ENCODE measurements at places on chromosomes 3 and 15.

DNA sequence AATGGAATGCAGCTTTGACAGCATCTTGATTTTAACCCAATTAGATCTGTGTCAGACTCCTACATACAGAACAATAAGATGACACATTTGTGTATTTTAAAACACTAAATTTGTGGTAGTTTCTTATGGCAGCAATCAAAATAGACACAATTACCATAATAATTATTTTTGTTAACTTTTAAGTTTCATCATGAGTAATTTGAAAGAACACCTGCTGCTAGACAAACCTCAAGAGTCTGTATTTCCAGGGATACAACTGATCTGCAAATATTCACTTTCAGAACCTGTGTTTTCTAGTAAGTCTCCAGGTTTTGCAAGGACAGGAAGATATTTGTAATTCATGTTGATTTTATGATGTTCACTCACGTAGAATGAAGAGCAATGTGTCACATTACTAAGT lies 736.8 kb downstream of the DIPK2A start:
- no peak for DNase-seq

DNA sequence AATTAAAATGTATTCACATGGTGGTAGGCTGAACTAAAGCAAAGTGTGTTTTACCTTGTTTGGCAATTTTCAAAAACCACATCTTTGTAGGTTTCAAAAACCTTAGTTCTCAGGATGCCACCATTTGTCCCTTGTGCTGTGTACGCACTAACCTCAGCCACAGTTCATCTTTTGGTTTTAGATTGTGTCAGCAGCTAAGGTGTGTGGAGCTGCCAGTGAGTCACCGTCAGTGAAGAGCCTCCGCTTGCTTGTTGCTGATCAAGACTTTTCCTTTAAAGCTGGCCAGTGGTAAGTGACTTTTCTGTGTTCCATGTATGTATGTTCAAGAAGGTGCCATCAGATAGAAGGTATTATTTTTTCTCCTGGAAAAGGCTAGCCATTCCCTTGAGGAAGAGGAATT lies 21.1 kb downstream of the OXNAD1 start:
- DNase-seq, result no peak

GRCh38 chr3:185362850-185363661 lies at the start of gene MAP3K13:
Gene MAP3K13, plus strand, starts transcription at chr3:185363136. Its CDS starts 65,446 bp downstream, at chr3:185428582.
- peak; percentile 94 for DNase-seq

DNA sequence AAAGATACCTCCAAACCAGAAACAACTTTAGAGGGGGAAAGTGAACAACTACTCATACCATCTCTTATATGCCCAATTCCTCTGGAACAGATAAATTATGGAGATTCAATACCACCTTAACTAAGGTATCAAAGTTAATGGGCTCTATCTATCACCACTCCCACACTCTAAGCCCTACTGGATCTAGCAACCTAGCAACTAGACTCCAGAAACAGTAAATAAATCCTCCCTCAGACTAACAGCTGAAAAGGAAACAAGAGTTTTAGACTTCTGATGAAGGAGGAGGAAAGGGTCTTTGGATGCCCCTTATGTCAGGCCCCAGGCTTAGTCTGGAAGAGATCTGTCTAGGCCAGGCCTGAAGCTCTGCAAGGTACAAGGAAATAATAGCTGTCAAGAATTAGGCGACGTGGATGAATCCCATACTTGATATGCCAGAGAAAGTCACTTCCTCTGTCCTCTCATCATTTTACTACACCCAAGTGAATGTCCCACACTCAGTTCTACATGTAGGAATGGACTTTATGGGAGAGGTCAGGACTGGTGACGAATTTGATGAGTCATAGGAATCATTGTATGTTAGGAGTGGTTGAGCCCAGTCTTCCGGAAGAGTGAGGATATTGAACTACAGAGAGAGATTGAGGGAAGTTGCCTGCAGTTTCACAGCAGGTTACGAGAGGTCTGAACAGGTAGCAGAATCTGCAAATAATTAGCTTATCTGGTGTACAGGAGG lies 113.8 kb downstream of the AKAP13 start:
- peak; percentile 78 for DNase-seq

GRCh38 chr3:97579365-97579764 lies 185.2 kb upstream of the ARL6 start:
- DNase-seq, result peak; percentile 36

DNA sequence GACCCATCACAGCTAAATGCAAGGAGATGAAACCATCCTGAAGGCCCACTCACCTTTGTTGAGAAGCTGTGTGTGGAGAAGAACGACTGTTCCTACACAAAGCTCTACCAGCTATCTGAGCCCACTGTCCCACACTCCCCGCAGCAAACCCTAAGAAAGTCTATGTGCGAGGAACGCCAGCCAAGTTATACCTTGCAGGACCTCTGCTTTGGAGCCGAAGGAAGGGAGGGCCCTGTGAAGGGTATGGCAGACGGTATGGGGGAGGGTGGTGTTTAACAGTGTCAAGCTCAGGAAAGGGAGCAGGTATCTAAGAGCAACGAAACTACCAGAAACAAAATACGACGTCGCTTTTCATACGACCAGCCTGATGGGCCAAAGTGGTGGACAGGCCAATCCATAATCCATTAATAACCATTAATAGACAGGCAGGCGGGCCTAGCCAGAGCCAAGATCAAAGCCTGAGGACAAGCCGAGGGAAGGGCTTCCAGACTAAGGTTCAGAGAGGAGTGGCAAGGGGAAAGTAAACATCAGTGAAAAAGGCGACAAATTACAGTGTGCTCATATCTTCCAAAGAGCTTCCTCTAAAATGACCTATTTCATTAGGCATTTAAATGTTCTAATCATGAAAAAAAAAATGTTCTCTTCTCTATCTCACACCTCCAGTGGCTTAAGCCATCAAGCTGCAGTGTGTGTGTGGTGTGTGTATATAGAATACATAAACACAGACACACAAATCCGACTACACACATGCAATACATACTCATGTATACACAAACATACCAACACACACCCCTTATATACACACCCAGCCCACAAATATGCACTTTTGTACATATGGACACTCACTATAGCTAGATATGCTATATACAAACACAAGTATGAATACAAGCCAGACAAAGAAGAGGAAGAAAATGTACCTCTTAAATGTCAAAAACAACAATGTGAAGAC lies 43.9 kb downstream of the PTPN23 start:
- no peak for DNase-seq

DNA sequence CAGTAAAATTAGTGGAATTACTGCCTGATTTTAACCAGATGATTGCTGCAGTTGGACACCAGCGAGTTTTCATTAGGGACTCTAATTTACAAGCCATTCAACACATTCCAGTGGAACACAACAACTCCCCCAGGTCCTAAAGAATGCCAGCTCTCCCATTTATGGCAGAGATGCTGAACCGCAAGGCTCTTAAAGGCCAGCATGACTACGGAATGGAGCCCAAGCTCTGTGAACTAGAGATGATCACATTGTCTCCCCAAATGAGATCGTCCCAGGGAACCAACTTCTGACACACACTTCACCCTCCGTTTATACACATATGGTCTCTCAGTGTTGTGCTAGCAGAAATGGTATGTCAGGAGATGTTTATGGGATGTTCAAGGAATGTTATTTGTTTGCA lies 446.2 kb upstream of the NR2F2 start:
- DNase-seq, result peak; percentile 10

GRCh38 chr3:68977486-68978167 lies 35.9 kb downstream of the EOGT start:
- DNase-seq, result no peak

- DNase-seq, result no peak
These were observed 100.0 kb downstream of the CACNA2D3 start for GRCh38 chr3:54222316-54222715.

GRCh38 chr3:177647341-177647740 lies 450.1 kb upstream of the TBL1XR1 start:
- no peak for DNase-seq

GRCh38 chr15:90008607-90009006 lies 7.5 kb downstream of the ZNF710 start:
- DNase-seq, result no peak

GRCh38 chr3:139355891-139356290 lies 12.1 kb downstream of the MRPS22 start:
- DNase-seq, result no peak

GRCh38 chr3:53040351-53040820 lies 5.5 kb downstream of the SFMBT1 start:
- DNase-seq, result no peak

- DNase-seq, result peak; percentile 70
These were observed 6.0 kb upstream of the PLCB2 start for GRCh38 chr15:40313531-40314398.

DNA sequence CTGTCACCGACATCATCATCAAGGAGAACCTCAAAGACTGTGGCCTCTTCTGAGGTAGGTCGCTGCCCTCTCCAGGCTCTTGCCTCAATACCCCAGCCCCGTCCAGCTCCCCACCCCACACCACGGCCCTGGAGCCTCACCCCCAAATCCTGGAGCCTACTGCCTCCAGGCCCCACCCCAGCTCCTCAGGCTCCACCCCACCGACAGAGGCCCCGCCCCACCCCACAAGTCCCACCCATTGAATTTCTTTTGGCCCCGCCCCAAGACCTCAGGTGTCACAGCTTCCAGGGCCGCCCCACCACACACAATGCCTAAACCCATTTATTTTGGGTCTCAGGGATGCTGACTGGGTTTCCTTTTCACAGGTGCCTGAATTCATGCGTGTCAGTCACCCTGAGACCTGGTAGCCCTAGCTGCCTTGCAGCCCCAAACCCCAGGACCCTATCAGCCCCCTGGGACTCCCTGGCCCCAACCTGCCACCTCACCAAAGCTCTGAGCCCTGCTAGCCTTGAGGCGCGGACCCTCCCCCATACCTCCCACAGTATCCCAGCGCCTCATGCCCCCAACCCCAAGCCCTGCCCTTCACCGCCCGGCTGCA lies 3.6 kb downstream of the GNAT1 start:
- peak; percentile 50 for DNase-seq

GRCh38 chr3:107737914-107738313 lies 215.2 kb downstream of the BBX start:
- DNase-seq, result no peak

DNA sequence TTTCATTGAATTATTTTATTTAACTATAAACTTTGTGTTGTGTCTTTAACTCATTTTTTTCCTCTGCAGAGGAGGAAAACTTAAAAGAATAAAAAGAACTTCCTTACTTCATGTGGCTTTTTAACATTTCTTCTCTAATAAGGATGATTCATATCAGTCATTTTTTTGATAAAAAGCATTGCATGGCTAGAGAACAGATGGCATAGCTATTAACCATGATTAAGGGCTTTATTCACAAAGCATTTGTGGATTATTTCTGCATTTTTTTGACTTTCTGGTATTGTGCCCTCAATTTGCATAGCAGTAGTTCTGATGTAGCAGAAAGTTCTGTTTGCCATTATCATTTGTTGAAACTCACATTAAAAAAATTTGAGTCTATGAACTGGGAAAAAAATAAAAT lies 540.8 kb downstream of the SI start:
- no peak for DNase-seq

GRCh38 chr3:160091441-160091840 lies 102.8 kb downstream of the IL12A start:
- DNase-seq, result no peak

- no peak for DNase-seq
These were observed 63.3 kb downstream of the RAD18 start for GRCh38 chr3:8899876-8900460.

DNA sequence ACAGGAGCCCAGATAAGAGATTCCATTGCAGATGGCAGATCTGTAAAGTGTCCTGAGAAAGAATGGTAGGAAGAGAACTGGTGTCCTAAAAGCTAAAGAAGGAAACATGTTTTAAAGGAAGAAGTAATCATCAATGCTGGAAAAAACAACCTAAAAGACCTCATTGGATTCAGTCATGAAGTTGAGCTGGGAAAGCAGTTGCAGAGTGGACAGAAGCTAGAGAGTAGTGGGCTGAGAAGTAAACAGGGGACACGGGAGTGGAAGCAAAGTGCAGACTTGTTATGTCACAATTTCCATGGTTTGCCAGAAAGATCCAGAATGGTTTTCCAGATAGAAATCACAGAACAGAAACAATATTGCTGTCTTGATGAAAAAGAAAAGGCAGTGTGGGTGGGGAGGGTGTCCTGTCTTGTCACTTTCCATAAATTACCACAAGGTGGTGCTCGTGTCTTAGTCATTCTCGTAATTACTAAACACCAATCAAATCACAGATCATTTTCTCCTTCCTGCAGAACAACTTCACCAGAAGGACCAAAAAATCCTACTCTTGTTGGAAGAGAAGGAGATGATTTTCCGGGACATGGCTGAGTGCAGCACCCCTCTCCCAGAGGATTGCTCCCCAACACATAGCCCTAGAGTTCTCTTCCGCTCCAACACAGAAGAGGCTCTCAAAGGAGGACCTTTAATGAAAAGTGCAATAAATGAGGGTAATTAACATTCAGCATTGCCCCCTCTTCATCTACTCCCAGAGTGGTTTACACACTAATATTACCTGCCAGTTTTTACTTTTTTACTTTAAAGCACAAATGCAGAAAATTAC lies 64.5 kb downstream of the KLHL25 start:
- peak; percentile 63 for DNase-seq

DNA sequence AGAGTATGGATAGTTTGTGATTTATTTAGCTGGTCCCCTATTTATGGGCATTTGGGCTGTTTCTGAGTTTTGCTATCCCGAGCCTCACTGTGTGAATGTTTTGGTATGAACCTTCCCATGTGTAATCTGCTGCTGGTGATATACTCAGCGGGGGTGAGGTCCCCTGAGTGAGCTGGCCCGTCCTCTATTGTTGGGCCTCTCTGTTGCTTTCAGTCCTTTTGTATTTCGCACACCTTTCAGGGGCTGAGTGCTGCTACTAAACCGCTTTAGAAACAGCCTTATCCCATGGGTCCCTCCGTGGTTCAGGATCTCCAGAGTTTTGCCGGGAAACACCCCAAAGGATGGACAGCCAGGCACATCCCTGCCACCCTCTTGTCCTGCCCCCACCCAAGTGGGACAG lies 94.5 kb downstream of the WNT7A start:
- no peak for DNase-seq
